ENCODE measurements at places on chromosomes 7 and 10.

- DNase-seq: no peak
Observed at GRCh38 chr10:95860166-95860940, 47.4 kb upstream of the CC2D2B start.

GRCh38 chr7:11573128-11573750 lies 258.8 kb downstream of the THSD7A start:
- no peak for DNase-seq

DNA sequence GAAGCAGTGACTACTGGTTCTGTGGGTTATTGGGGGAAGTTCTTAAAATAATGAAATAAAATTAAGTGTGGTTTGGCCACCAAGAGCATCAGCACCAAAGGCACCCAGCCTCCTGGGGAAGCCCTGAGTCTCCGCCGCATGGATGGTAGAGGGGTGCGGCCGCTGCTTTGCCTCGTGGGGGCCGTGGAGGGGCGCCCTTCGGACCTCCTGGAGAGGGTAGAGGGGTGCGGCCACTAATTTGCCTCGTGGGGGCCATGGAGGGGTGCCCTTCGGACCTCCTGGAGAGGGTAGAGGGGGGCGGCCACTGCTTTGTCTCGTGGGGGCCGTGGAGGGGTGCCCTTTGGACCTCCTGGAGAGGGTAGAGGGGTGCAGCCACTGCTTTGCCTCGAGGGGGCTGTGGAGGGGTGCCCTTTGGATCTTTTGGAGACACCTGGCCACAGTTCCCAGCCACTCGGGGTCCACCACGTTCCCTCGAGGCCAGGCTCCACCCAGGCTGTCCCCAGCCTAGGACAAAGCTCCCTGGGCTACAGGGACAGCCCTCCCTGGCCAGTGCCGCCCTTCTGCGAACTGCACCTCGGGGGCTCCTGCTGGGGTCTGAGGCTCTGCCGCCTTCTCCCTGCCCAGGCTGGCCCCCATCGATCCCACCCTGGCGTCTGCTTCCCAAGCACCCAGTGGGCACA lies 535.1 kb downstream of the PTPRN2 start:
- no peak for DNase-seq

- DNase-seq: peak; percentile 79
Observed at GRCh38 chr10:110802551-110803238, 69.0 kb upstream of the PDCD4 start.

DNA sequence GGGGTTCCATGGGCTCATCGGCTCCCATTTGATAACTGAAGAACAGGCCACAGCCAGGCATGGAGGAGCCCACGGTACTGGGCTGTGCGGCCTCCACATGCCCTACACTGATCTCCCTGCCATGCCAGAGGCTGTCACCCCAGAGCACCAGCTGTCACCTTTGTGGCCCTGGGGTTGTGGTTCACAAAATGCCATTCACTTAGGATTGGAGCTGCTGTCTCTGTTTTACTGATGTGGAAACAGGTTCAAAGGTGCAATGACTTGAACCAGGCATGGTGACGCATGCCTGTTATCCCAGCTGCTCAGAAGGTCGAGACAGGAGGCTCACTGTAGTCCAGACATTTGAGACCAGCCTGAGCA lies 4.3 kb upstream of the UPK3B start:
- DNase-seq: no peak

DNA sequence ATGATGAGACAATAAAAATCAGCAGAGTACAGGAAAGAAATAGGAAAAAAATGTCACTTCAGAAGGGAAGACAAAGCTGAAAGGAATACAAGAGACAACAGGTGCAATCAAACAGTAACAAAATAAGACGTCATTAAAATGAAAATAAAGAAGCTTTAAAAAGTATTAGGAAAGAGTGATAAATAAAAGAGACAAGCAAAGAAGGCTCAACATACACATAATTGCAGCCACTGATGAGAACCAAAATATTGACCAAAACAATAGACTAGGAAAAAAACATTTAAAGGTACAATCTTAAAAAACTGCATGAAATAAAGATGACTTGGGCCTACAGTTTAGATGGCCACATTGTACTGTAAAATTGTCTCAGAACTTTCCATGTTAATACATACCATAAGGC lies 160.5 kb upstream of the MINDY3 start:
- DNase-seq: no peak

GRCh38 chr10:82190432-82191260 lies 315.7 kb downstream of the NRG3 start:
- no peak for DNase-seq

- no peak for DNase-seq
Observed at GRCh38 chr7:142598297-142598696, 151.0 kb upstream of the PRSS1 start.

DNA sequence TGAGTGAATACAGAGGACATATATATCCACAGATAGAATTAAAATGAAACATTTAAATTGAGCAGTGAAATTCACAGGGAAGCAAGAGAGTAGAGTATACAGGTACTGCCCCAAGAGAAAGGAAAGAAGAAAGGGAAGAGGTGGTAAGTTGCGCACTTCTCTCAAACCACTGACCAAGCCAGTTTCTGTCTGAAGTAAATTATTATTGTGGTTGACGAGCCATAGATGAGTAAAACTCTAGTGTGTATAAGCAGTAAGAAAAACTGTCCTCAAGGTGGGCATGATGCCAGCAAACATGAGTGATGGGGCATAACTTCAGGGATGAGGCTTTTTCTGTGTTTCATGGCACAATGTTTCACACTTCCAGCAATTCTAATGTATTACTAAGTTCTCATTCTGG lies 4.4 kb upstream of the BET1 start:
- DNase-seq: no peak

DNA sequence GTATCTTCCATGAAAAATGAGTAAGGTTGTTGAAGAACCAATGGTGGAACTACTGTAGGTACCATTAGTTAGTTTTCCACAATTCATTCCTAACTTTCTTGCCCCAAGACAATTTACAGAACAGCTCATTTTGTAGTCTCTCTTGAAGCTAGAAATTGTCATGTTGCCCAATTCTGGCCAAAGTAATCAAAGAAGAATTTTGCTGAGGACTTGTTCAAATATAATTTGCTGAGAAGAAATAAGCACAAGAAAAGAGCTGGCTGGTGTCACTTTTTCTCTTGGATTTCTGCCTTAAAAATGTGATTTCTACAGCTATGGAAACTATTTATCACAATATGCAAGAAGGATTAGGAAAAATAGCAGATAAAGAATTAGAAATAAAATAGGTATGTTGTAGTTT lies 199.2 kb upstream of the SEMA3A start:
- no peak for DNase-seq

DNA sequence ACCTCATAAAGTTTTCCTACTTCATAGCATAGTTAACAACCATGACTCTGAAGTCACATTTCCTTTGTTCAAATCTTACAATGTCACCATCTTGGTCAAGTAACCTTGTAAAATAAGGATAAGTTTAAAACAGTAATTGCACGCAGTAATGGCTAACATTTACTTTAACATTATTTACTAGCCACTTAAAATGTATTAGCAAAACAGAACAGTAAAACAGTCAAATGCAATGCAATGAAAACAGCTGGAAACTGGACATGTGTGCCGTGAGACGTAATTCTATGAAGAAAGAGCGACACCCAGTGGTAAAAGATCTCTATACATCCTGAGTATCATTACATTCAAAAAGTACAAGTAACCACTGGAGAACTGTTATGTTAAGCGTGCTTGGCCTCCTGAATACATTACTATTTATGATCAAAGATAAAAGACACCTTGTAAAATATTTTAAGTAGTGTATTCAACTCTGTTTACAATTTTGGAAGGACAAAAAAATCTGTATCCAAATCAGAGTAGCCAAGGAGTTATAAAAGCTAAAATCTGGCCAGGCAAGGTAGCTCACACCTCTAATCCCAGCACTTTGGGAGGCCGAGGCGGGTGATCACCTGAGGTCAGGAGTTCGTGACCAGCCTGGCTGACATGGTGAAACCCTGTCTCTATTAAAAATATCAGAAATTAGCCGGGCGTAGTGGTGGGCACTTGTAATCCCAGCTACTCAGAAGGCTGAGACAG lies 27.2 kb downstream of the ATE1 start:
- DNase-seq: no peak

DNA sequence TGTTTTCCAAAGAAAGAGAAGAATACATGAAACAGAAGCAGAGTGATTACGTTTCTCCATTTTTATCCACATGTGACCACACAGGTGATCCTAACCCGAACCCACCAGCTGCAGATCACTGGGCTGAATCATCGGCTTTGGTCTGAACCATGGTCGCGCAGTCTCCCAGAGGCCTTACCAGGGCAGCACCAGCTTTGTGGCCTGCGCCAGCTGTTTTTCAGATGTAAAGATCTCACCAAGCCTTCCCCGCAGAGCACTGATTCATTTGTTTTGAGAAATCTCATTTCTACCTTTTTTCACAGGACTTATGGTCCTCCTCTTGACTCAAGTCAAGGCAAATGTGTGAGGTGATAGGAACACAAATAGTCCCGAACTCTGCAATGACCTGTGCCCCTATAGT lies 207.0 kb upstream of the PPP2R2D start:
- DNase-seq: no peak

- peak; percentile 62 for DNase-seq
Observed at GRCh38 chr7:75638594-75639070, 100.1 kb downstream of the HIP1 start.

DNA sequence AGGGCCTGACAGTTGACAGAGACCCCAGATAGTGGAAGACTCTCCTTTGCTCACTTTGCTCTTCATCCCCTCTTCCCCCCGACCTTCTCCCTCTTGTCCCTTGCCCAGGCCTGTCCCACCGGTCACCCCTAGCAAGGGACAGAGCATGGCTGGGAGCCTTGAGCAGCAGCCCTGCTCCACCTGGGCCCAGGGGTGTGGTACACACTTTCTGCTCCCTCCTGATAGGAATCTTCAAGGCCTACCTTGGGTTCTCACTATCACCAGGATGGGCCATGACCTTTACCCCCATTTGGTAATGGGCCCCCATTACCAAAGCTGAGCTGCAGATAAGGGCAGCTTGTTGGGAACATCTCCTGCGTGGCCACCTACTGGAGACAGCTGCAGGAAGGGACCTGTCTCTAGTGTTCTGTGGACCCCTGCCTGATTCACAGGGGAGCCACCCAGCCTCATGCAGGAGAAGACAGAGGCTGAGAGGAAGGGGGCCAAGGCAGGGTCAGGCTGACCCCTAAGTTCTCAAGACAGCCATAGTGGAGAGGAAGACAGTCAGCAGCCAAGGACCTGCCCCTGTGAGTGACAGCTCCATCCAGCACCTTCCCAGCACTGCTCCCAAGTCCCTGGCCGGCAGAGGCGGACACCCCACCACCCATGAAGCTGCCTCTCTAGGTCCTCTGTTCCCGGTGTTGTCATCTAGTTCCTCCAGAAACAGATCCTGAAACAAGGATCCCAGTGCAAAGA lies 913 bp upstream of the NPC1L1 start:
- DNase-seq: no peak

GRCh38 chr7:91240376-91240941 lies 23.8 kb upstream of the FZD1 start:
- DNase-seq: no peak

GRCh38 chr10:7563770-7564169 lies 103.0 kb downstream of the ITIH5 start:
- DNase-seq: no peak

DNA sequence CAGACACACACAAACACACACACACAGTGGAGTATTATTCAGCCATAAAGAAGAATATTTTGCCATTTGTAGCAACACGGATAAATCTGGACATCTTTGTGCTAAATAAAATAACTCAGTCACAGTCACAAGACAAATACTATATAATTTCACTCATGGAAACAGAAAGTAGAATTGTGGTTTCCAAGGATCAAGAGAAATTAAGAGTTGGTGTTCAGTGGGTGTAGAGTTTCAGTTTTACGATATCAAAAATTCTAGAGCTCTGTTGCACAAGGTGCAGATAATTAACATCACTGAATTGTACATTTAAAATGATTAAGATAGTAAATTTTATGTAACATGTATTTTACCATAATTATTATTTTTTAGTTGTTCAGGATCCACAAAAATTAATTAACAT lies 1235.0 kb downstream of the XPNPEP1 start:
- no peak for DNase-seq

DNA sequence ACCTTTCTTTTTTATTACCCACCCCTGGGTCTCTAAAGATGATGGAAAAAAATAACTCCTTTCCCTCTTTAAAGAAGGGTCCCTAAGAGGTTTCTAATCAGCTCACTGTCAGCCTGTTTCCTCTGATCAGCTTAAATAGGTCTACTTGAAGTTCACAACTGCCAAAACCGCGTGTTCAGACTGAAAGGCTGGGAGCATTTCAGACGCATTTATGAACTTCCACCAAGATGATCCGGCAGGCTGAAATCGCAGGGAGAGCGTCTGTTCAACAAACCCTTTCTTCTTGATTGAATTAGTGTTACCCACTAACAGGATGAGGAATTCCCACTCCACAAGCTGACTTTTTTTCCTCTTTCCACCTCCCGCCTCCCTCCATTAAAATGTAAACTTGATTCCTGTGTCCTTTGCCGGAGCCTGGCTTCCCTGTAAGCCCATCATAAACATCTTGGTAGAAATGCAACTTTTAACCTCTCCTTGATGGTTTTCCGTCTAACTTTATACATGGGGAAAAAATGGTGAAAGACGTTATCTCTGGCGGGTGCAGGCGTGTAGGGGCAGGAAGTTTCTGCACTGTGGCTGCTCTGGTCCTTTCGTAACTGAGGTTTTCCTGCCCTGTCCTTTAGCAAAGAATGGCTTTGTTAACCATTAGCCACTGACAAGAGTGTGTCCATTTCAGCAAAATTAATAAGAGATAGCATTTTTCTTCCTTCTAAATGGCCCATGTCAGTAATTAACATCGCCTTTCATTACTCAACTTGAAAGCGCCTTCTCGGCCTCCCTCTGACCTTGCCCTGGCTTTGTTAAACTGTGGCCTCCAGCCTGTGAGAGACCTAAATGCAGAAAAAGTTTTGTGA lies 130.7 kb downstream of the BAMBI start:
- DNase-seq: no peak

GRCh38 chr7:141954334-141954733 lies 7.6 kb upstream of the CLEC5A start:
- DNase-seq: no peak

DNA sequence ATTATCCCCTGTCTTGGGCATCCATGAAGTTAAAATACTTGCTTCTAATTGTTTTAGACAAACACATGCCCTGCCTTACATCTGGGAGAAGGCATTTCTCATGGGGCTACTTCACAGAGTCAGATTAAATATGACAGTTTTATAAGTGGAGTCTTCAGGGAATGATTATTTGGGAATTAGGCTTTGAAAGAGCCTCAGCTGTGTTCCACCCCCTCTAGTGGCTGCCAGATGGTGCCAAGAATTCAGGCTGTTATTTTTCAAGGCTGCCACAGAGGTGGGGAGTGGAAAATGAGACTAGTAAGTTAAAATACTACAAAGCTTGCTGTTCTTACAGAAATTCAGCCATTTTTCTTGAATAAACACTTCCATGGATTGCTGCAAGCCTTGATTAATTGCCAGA lies 45.8 kb upstream of the DNAH11 start:
- no peak for DNase-seq

GRCh38 chr7:39958038-39958437 lies 8.0 kb downstream of the CDK13 start:
- no peak for DNase-seq

Data from lower lobe of right lung (tissue), 2 donors.